ENCODE measurements at places on chromosomes 3 and 15.

DNA sequence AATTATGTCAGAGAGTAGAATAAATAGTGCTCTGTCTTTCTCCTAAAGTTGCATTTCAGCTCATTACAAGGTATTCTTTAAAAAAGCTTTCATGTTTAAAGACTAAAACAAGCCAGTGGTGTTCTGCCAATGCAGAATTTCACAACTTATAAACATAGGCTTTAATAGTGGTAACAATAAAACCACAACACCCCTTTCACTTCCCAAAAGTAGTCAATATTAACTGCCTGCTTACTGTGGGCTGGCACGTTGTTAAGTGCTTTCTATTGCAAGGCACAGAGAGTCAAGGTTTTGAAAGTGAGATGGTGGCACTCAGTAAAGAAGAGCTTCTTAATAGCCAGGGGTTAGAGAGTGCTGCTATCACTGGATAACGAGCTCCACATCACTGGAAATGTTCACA, 8.4 kb upstream of the RTP1 start:
- no peak overlapping the region for H3K4me3 ChIP-seq
- H3K4me1 ChIP-seq: peaks cover 6% of the 10 kb centered on the region
- H3K27ac ChIP-seq: peak overlapping the region; percentile 26

DNA sequence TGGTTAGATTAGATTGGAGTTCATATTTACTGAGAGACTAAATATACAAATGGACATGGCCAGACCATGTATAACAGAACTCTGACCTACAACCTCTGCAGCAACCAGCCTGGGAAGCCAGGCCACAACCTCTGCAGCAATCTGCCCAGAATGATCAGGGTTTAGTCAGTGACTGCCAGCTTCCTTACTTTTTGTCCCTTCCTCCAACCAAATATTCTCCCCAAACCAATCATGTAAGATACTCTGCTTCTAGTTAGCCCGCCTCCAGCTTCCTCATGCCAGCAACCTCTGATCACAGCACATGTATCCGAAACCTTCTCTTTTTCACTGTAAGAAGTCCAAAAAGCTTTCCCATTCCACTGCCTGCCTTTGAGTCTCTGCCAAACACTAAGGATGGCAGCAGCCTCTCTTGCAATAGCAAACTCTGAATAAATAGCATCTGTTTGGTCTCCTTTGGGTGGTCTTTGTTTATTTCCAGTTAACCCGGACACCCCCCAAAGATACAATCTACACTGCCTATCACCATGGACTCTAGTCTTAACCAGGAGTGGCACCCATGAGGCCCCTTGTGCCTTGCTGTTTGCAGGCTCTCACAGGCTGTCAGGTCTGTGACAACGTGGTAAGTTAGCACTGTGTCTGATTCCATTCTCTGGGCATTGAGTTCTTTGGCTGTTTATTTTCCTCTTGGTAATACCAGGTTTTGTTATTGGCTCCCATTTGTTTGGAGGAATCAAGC, 102.2 kb downstream of the ERC2 start:
- no peaks in the 10 kb centered on the region for H3K27me3 ChIP-seq
- H3K4me1 ChIP-seq: no peaks in the 10 kb centered on the region
- DNase-seq: no peak
- no peak overlapping the region for H3K4me3 ChIP-seq
- H3K27ac ChIP-seq: no peak overlapping the region

- no peaks in the 10 kb centered on the region for H3K4me1 ChIP-seq
- no peak for DNase-seq
- H3K27ac ChIP-seq: no peak overlapping the region
- no peaks in the 10 kb centered on the region for H3K27me3 ChIP-seq
- peaks cover 3% of the 10 kb centered on the region for H3K36me3 ChIP-seq
- no peak overlapping the region for H3K4me3 ChIP-seq
Measured at GRCh38 chr3:43309372-43310305, 23.3 kb downstream of the SNRK start.

DNA sequence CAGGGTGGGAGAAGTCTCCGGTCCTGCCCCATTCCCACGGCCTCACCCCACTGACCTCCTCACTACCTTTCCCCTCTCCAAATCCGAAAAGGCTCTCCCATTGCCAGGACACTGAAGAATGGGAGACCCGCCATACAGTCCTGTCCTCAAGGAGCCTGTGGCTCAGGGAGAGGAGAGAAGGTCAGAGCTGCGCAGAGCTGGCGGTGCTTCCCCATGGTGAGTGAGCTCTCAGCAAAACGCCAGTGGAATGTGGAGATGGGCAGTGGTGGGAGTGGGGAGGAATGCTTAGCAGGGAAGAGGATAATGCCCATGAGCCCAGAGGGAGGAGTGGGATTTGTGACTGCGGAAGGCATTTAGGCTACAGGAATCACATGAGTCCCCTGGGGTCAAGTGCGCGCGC, 20.1 kb downstream of the FAM43A start:
- DNase-seq: no peak
- H3K36me3 ChIP-seq: no peaks in the 10 kb centered on the region
- H3K27me3 ChIP-seq: no peaks in the 10 kb centered on the region
- no peaks in the 10 kb centered on the region for H3K4me1 ChIP-seq
- H3K27ac ChIP-seq: no peak overlapping the region

- no peak overlapping the region for H3K27ac ChIP-seq
- no peaks in the 10 kb centered on the region for H3K36me3 ChIP-seq
- DNase-seq: peak; percentile 56
- H3K4me3 ChIP-seq: no peak overlapping the region
- no peaks in the 10 kb centered on the region for H3K4me1 ChIP-seq
Measured at GRCh38 chr15:78983146-78983918, 38.5 kb upstream of the CTSH start.

DNA sequence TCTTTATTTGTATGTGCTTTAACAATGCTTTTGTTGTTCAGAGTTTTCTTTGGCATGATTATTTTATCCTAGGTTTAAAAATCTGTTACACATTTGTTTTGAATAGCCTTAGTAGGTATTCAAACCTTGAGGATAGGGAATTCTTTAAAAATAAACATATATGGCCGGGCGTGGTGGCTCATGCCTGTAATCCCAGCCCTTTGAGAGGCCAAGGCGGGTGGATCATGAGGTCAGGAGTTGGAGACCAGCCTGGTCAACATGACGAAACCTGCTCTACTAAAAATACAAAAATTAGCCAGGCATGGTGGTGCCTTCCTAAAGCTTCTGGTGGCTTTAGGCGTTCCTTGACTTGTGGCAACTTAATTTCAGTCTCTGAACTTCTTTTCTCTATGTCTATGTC, 743.3 kb upstream of the EPHA6 start:
- no peaks in the 10 kb centered on the region for H3K36me3 ChIP-seq
- H3K27ac ChIP-seq: no peak overlapping the region
- H3K4me3 ChIP-seq: no peak overlapping the region
- H3K4me1 ChIP-seq: no peaks in the 10 kb centered on the region
- DNase-seq: no peak

DNA sequence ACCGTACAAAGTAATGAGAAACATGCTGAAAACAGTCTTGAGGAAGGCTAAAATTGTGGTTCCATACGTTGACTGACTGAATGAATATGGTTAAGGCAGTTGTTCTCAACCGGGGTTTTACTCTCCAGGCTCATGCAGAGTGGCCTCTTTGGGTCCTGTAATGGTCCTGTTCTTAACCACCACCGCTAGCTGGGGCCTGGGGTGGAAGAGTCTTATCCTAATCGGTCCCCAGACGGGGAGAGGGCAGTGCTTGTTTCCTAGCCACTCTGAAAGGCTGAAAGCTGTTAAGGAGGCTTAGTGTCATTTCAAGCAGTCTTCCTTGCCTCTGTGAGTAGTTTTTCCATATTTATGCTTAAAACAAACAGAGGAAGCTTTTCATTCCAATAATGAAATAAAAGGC, 32.0 kb downstream of the SELENOT start:
- H3K36me3 ChIP-seq: no peaks in the 10 kb centered on the region
- H3K4me1 ChIP-seq: no peaks in the 10 kb centered on the region
- DNase-seq: no peak
- no peaks in the 10 kb centered on the region for H3K27me3 ChIP-seq
- H3K27ac ChIP-seq: no peak overlapping the region
- no peak overlapping the region for H3K4me3 ChIP-seq

- H3K27me3 ChIP-seq: no peaks in the 10 kb centered on the region
- no peak overlapping the region for H3K4me3 ChIP-seq
- peaks cover 2% of the 10 kb centered on the region for H3K4me1 ChIP-seq
- DNase-seq: no peak
- H3K27ac ChIP-seq: no peak overlapping the region
Measured at GRCh38 chr3:126816298-126816697, 112.3 kb downstream of the CHCHD6 start.
